Activated naive CD4-positive, alpha-beta T cell (primary cell): ENCODE measurements at places on chromosomes 12 and 14.

GRCh38 chr14:98956181-98956580 lies 315.8 kb downstream of the BCL11B start:
- DNase-seq = no peak

DNA sequence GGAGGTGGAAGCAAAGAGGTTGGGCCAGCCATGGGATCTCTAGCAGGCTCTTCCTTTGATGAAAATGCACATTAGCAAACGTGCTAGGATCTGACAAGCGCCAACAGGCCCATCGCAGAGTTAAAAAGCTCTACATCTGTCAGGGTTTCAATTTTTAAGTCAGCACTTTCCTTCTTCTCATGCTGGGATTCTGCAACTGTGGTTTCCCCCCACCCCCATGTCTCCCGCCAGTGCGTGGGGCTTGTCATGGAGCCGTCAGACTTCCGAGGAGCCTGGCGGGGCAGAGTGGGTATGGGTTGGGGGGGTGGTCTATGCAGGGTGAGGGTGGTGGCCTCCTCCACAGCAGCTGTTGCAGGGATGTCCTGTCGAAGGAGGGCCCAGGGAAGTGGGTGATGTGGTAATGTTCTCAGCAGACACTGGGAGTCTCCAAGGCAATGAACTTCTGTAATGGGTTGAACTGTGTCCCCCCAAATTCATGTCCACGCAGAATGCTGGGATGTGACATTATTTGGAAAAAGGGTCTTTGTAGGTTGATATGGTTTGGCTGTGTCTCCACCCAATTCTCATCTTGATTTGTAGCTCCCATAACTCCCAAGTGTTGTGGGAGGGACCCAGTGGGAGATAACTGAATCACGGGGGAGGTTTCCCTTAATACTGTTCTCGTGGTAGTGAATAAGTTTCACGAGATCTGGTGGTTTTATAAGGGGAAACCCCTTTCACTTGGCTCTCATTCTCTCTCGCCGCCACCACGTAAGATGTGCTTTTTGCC lies 115.2 kb upstream of the MAP1LC3B2 start:
- DNase-seq = no peak

GRCh38 chr14:101032433-101032832 lies 128.9 kb upstream of the RTL1 start:
- DNase-seq = no peak

GRCh38 chr12:14394317-14395073 lies 29.0 kb downstream of the ATF7IP start:
- DNase-seq = no peak

DNA sequence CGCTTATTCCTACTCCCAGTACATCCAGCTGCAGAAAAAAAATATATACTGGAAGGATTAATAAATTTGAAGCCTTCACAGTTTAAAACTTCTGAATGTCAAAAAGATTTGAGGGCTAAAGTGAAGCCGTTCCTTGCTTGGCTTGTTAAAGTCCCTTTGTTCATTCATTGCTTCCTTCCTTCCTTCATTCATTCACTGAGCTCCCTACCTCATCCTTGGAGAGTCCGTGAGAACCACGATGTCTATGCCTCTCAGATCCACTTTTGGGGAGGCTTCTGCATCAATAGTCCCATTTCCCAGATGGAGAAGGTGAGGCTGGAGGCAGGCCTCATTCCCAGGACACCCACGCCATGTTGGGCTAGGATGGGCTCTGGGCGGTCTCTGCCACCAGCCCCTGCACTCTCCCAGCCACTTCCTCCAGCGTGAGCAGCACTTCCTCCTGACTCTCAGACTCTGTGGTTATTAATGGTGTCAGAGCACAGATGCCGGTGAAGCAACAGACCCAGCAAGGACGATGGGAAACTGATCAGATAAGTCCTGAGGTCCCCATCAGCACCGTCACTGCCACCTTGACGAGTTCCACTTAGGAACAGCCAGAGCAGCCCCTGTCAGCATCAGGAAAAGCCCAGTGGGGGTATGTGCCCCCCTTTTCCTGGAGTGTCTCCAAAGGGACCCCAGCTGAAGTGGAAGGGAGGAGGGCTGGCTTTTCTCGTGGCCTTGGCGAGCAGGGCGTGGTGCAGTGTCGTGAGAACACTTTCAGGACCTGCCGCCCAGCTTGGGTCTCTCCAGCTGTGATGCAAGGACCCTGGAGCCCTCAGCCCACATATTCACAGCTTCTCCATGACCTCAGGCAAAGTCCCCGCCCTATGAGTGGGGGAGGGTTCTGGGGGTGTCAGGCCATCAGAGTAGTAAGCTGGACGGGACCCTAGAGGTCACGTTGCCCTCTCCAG lies 21.2 kb downstream of the ASB2 start:
- DNase-seq = no peak

DNA sequence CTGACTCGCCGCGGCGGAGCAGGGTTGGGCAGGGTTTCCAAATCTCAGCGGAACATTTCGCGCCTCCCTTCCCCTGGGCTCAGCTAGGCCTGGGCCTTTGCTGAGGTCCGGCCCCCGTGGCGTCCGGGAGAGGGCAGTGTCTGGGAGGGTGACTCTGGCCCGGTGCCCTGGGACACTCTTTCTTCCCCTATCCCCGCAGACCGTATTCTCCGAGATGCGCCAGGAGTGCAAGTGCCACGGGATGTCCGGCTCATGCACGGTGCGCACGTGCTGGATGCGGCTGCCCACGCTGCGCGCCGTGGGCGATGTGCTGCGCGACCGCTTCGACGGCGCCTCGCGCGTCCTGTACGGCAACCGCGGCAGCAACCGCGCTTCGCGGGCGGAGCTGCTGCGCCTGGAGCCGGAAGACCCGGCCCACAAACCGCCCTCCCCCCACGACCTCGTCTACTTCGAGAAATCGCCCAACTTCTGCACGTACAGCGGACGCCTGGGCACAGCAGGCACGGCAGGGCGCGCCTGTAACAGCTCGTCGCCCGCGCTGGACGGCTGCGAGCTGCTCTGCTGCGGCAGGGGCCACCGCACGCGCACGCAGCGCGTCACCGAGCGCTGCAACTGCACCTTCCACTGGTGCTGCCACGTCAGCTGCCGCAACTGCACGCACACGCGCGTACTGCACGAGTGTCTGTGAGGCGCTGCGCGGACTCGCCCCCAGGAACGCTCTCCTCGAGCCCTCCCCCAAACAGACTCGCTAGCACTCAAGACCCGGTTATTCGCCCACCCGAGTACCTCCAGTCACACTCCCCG lies 3.0 kb downstream of the WNT1 start:
- DNase-seq = no peak

DNA sequence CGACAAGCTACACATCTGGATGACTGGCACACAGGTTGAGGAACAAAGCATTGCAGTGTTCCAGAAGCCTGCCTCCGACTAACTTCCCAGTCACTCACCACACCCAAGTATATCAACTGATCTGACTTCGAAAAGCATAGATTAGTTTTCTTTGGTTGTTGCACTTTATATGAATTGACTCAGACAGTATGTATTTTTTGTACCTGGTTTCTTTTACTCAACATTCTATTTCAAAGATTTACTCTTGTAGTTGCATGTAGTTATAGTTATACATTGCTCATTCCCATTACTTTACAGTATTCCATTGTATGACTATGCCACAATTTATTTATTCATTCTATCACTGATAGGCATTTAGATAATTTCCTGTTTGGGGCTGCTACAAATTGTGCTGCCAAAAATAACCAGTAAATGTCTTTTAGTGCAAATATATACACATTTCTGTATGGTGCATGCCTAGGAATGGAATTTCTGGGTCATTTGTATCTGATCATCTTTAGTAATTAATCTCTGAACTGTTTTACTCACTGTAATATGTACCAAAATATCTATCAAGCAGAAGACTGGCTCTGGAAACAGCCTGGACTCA lies 17.8 kb downstream of the PLCZ1 start:
- no peak for DNase-seq

GRCh38 chr12:4133636-4134447 lies 139.7 kb upstream of the CCND2 start:
- DNase-seq = no peak

DNA sequence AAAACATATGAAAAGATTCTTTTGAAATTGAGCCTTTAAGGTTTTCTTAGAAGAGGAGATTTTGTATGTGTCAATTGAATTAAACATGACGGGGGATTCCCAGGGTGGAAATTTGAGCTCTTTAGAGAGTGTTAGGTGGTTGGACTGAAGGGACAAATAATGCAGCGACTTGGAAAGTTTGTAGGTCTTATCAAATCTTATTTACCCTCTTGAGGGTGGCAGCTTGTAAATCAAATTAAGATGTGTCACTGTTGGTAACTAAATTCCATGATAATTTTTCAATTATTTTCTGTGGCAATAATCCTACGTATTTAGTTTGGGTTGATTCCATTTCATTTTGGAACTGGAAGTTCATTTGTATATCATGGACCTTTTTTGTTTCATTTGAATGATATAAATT lies 33.7 kb upstream of the LRIG3 start:
- DNase-seq = no peak

DNA sequence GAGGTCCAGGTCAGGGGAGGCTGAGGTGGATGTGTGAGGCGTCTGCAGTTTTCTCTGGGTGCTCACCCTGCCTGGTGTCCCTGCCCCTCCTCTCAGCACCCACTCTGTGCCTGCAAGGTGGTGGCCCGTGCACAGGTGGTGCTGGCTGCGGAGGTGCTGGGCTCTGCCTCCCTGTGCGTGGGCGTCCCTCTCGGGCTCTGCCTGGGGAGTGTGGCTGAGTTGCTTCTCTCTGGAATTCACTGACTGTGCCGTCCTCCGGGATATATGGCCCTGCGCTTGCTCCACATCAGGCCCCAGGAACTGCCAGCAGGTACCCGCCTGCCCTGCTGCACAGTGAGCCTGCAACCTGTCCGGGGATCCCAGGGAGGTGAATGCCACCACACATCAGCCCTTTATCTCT lies 379.1 kb downstream of the TMEM121 start:
- no peak for DNase-seq

- no peak for DNase-seq
Observed at GRCh38 chr12:118984161-118984943, 3.0 kb downstream of the SRRM4 start.

DNA sequence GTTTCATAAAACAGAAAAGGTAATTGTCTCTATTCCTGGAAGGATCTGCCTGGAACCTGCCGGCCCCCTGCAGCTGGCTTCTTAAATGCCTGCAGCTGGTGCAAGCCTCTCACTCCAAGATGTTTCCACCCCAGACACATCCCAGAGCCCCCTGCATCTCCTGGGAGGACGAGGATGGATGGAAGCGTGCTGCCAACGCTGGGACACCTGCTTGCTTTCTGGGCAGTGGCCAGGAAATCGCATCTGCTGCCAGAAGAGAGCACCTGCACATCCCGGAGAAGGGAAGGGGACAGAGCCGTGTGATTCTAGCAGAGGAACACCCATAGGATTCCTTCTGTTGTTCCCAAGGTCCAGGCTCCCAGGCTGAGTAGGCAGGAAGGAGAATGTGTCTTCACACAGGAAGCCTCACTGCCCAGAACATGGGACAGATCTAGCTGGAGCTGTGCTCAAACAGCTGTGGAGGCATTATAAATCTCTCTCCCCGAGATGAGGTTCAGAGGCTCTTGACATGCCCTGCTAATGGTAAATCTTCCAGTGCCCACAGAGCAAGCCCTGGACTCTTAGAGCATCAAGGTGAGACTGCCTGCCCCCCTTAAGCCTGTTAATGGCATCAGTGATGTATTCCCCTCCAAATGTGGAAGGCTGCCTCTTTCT lies 138.8 kb upstream of the MAP1LC3B2 start:
- DNase-seq = no peak

DNA sequence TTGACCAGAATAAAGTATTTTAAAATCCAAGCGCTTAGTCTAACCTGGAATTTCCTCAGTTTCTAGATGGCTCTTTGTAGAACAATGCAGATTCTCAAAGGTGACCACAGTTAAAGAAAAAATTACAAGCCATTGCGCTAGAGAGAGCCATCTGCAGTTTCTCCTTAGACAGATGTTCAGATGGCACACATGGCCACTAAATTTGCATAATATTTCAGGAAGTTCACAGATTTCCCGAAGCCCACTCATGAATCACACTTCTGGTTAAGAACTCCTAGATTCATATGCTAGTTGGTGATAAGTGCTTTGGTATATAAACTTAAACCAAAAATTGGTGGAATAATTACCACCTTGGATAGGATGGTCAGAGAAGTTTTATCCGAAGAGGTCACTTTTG lies 749 bp downstream of the AKAP3 start:
- no peak for DNase-seq

DNA sequence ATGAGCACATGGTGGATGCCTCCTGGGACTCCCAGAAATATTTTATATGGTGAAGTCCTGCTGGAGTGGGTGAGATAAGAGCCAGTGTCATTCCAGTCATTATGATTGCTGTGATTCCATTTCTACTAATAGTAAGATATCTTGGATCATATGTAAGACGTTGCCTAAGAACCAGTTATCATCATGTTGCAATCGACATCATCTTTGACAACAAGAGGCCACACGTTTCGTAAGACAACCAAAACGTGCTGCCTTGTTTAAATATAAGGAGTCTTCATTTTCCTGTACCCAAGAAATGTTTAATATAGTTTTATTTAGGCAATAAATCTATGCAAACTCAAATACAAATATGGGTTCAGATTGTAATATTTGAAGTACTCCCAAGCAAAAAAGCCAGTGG lies 58.4 kb downstream of the SPTSSA start:
- DNase-seq = no peak

DNA sequence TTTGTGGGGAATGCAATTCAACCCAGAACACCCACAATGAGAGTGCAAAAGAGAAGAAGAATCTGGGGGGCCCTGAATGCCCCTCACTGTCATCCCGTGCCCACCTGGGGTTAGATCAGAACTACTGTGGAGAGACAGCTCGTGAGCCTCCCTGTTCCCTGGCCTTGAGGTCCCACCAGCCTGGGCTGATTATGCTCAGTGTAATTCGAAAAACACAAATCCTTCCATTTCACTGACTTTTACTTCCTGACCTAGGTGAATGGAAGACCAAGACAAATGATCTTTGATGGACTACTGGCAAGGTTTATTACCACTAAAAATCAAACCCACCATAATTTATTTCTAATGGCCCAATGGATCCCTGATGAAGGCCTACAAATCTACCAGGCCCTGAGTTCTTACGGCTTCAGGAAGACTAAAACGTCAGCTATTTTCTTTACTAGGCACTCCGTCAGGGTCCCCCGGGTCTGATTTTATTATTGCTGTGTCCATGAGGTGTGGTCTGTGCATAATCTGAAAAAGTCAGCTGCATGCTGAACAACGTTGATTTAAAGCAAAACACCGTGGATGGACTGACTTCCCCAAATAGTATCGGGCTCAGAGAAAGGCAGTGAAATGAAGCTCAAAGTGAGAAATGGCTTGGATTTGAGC lies 44.9 kb upstream of the RMST start:
- no peak for DNase-seq

GRCh38 chr12:55823419-55823818 lies 5.6 kb downstream of the ORMDL2 start:
- DNase-seq = no peak

GRCh38 chr14:30355431-30355913 lies 203.5 kb upstream of the G2E3 start:
- no peak for DNase-seq

GRCh38 chr12:6461401-6462233 lies 8.9 kb downstream of the VAMP1 start:
- DNase-seq = no peak

GRCh38 chr12:31407562-31407961 lies 81.6 kb upstream of the SINHCAF start:
- DNase-seq = no peak

GRCh38 chr12:1716215-1716862 lies 25.5 kb downstream of the ADIPOR2 start:
- no peak for DNase-seq

- no peak for DNase-seq
Observed at GRCh38 chr12:88572781-88573549, 7.3 kb downstream of the KITLG start.

GRCh38 chr14:22512106-22512814 lies 76.8 kb downstream of the DAD1 start:
- no peak for DNase-seq

GRCh38 chr14:90938615-90939014 lies 121.8 kb downstream of the RPS6KA5 start:
- no peak for DNase-seq
